ENCODE measurements at places on chromosomes 7 and 10.

DNA sequence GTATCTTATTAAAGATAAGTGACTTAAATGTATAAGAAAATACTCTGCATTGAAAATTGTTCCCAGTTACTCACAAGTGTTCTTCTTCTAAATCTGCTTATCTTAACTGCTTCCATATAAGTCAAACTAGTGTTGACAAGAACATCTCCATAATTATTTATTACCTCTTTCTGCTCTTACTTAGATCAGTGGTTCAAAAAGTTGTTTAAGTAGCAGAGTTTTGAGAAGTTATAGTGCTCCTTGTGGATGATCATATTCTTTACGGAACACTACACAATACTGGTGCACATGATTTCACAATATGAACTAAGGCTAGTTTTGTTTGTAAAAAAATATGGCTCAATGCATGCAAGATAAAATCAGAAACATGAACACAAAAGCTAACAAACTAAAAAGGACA, 168.4 kb downstream of the SEMA3D start:
- no peak for DNase-seq

DNA sequence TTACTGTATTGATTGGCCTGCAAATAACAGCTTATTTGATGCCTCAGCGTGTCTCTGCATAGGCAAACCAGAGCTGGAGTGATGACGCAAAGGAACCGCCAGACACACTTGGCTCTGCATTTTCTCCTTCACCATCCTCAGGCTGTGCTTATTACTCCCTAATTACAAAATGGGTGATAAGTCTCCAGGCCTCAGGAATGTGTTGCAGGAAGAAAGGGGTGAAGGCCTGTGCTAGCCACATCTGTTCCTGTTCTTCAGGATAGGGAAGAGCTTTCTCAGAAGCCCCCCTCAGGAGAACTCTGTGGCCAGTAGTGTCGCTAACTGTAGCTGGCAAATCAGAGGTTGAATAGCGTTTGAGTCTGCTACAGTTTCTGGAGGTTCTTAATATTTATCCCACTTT, 5.1 kb downstream of the TDRD1 start:
- no peak for DNase-seq

- DNase-seq, result no peak
Observed at GRCh38 chr7:64636386-64636785, 29.5 kb upstream of the ZNF107 start.

DNA sequence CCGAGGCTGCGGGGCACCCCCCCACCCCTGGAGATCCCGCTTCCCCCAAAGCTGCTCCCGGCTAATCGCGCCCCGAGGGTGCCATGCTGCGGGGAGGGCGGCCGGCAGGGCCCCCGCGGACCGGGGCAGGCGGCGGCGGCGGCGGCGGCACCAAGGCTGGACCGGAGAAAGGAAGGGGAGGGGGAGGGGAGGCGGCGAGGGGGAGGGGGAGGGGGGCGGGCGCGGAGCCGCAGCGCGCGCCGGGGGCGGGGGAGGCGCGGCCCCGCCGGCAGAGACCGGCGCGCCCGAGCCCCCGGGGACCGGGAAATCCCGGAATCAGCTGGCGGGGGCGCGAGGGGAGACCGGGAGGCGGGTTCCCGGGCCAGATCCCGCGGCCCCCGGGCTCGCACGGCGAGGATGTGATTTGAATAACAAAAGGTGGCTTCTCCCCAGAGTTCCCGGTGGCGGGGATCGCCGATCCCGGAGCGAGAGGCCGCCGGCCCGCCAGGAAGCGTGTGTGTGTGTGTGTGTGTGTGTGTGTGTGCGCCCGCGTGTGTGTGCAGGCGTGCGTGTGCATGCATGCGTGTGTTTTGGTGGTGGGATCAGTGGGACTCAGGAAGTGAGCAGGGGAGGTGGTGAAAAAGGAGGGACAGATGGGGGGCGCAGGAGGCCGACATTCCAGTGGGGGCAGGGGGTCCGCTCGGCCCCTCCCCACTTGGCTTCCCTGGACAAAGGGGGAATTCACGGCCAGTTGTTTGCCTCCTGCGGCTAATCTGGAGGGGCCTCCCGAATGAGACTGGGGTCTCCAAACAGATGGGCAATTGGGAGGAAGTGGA, 99.5 kb downstream of the HIP1 start:
- DNase-seq, result peak; percentile 48

DNA sequence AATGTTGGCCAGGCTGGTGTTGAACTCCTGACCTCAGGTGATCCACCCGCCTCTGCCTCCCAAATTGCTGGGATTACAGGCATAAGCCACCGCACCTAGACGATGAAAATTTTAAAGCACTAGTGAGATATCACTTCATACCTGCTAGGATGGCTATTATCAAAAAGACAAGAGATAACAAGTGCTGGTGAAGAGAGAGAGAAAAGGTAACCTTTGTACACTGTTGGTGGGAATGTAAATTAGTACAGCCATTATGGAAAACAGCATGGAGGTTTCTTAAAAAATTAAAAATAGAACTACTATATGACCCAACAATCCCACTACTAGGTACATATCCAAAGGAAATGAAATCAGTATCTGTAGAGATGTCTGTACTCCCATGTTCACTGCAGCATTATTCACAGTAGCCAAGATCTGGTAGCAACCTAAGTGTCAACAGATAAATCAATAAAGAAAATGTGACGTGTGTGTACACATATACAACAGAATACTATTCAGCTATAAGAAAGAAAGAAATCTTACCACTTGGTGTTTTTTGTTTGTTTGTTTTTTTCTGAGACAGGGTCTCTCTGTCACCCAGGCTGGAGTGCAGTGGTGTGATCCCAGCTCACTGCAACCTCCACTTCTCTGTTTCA, 12.5 kb downstream of the MMS19 start:
- DNase-seq, result no peak

DNA sequence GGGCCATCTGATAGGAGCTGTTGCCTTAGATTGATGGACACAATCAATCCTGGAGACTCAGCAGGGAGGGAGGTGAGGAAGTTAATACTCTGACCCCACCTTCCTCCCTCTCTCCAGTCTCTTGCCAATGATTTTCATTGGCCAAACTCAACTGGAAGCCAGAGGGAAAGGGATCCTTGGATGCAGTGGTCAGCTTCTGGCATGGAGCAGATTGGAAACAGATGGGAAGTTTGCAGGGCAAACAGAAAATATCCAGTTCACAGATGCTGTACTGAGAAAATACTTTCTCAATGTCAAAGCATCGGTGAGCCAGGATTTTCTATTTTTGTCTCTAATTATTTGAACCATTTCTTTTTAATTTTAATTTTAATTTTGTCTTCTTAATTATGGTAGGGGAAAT, 170.8 kb downstream of the BBS9 start:
- DNase-seq, result no peak

- no peak for DNase-seq
Observed at GRCh38 chr7:81036057-81036456, 117.2 kb upstream of the SEMA3C start.

DNA sequence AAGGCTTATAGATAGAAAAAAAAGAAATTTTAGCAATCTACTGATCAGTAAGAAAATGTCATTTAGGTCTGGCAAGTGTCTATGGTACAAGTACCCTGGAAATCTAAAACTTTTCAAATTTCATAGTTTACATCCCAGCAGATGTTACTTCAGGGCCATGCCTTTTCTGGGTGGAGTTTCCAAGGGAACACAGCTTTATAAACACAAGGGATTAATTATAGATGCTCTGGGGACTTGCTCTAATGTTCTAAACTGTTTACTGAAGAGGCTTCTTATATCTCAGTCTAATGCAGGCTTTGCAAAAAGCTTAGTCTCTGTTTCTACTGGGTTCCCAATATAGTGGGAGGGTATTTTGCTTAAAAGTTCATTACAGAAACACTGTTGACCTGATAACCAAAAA, 3.1 kb downstream of the CD36 start:
- no peak for DNase-seq

GRCh38 chr7:131046246-131046645, 281.4 kb upstream of the MKLN1 start:
- no peak for DNase-seq

DNA sequence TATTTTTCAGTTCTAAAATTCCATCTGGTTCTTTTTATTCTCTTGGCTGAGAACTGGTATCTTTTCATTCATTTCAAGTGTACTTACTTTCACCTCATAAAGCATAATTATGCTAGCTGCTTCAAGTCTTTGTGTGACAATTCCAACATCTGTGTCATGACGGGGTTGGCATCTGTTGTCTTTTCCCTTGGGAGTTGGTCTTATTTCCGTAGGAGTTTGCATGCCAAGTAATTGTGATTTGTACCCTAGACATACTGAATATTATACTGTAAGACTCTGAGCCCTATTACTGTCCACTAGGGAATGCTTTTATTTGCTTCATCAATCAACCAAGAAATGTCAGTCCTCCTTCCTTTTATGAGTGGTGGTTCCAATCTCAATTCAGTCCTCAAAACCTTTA, 24.6 kb upstream of the HUS1 start:
- DNase-seq, result no peak
